ENCODE measurements at places on chromosomes 3 and 15. TPM values are rescaled to one million over a fixed set of nuclear protein-coding genes. Genes with fewer than 3 reads are reported as not detected.

The ABI3BP gene
- total RNA-seq: 148 TPM

The RUVBL1 gene
- 41.6 TPM for total RNA-seq

The CLSTN2 gene
- total RNA-seq: 1.6 TPM

The SLC2A2 gene
- not detected for total RNA-seq

The ERICH6 gene
- total RNA-seq: 0.03 TPM

The KCTD6 gene
- 8.6 TPM for total RNA-seq

Measured in smooth muscle cell of the pulmonary artery (primary cell).